ENCODE measurements at places on chromosomes 6 and 20.

DNA sequence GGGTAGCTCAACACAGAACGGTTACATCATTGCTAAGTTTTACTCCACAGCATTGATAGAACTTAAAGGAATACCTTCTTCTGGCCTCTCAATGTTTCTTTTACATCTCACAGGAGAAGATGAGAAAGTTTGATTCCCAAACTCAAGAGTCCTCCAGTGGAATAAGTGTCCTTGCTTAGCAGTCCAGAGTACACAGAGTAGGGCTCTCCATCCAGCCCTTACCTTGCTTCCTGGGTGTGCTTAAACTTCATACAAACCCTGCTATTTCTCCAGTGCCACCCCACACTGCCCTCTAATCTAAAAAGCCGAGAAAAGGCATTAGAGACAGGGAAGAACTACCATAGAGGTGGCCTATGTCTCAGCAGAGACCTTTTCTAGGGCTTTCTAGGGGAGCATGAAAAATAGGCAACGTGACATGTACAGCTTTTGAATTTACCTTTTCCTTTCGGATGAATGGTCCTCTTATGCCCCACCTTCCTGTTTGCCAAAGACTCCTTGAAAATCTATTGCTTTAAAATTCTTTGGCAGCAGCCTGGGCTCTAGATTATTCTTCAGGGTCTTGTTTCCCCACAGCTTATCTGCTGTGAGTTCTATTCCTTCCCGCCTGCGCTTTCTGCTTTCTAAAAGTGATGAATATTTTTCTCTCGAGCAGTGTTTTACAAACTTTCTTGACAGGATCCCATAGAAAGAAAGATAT is 12.1 kb downstream of the ADGRF1 start:
- no peaks in the 10 kb centered on the region for H3K27me3 ChIP-seq
- no peak overlapping the region for H3K4me3 ChIP-seq
- no peaks in the 10 kb centered on the region for H3K36me3 ChIP-seq
- H3K4me1 ChIP-seq = no peaks in the 10 kb centered on the region

DNA sequence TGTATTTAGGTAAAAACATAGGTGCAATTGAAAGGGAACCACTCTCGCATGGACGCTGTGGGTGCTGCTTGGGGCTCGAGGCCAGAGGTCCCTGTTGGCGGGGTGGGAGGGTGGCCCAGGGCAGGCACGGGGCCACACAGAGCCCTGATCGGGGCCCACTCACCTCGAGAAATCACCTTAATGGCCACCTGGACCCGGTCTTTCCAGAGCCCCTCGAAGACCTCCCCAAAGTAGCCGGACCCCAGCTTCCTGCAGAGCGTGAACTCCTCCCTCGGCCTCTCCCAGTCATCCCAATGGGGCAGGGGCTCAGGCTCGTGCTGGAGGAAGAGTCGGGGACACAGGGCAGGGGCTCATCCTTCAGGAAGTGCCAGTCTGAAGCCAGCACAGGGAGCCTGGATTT is 3.8 kb downstream of the PTK6 start:
- no peak overlapping the region for H3K27ac ChIP-seq
- H3K4me1 ChIP-seq = no peaks in the 10 kb centered on the region
- H3K4me3 ChIP-seq = no peak overlapping the region
- H3K27me3 ChIP-seq = no peaks in the 10 kb centered on the region
- no peaks in the 10 kb centered on the region for H3K36me3 ChIP-seq
- no peak for DNase-seq

GRCh38 chr20:35020108-35020928 is 64.7 kb downstream of the MYH7B start:
- H3K4me1 ChIP-seq = no peaks in the 10 kb centered on the region
- no peak overlapping the region for H3K27ac ChIP-seq
- peaks cover 5% of the 10 kb centered on the region for H3K36me3 ChIP-seq
- H3K4me3 ChIP-seq = no peak overlapping the region
- no peaks in the 10 kb centered on the region for H3K27me3 ChIP-seq

GRCh38 chr6:139367810-139368351 is 6.6 kb downstream of the CITED2 start:
- no peaks in the 10 kb centered on the region for H3K27me3 ChIP-seq
- H3K4me3 ChIP-seq = no peak overlapping the region
- peaks cover 9% of the 10 kb centered on the region for H3K4me1 ChIP-seq
- H3K27ac ChIP-seq = peak overlapping the region; percentile 91
- peaks cover under 1% of the 10 kb centered on the region for H3K36me3 ChIP-seq

DNA sequence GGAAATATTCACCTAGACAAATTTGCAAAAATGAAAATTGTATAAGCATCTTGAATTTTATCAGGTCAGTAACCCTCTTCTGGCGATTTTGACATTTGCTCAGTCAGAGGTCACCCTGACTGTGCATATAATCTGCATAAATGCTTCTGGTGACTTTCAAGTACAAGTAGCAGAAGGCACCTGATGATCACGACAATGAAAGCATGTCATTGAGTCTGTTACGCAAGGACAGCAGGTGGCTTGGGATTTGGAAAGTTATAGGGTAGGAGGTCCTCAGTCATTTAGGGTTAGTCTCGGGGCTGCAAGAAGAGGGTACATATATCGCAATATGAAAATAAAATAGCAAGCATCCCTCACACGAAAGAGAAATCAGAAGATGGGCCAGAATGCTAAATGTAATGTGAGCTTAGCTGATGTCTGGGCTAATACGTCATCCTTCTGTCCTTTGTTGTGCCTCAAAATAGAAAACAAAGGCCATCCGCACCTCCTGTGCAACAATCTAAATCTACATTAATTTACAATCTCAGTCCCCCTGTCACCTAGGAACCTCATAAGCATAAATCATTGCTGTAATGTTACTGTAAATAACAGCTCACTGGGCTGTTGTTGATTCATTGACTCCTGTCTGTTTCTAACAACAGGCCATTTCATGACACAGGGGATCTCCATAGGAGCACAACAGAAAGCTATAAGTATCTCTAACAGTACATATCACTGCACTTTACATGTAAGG is 155.2 kb upstream of the RSPO3 start:
- peak; percentile 26 for DNase-seq
- H3K4me1 ChIP-seq = no peaks in the 10 kb centered on the region
- H3K36me3 ChIP-seq = no peaks in the 10 kb centered on the region
- no peaks in the 10 kb centered on the region for H3K27me3 ChIP-seq

GRCh38 chr6:25652007-25652515 is at the start of gene SCGN:
SCGN (plus strand) TSS chr6:25652215; CDS start chr6:25652404, 189 bp downstream.
- no peaks in the 10 kb centered on the region for H3K4me1 ChIP-seq
- H3K4me3 ChIP-seq = no peak within 1 kb of the TSS
- H3K27me3 ChIP-seq = no peaks in the 10 kb centered on the region
